Aorta (tissue), 5 donors: ENCODE measurements at places on chromosomes 2 and 18. TPM values are rescaled to one million over a fixed set of nuclear protein-coding genes. Genes with fewer than 3 reads are reported as not detected.
A peak's percentile ranks its signal among the peaks of the same experiment; 100 is the strongest.

The RBBP8 gene
- 15.7 TPM for total RNA-seq

DNA sequence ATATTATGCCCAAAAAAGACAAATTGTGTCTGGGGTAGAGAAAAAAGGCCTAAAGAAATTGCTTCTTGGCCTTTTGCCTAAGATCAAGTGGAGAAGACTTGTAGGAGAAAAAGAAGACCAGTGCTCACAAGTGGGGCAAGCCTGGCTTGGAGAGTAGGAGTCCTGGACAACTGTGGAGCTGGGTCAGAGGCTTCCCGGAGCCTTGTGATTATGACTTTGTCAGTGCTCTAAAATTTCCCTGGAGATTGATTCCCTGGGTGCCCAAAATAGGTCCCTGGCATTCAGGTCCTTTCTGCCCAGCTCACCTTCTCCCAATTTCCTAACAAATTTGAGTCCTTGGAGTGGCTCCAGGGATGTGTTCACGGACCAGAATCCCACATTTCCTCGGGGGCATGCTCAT lies 787 bp upstream of the TRIM54 start:
- no peaks in the 10 kb centered on the region for H3K4me1 ChIP-seq
- H3K36me3 ChIP-seq = no peaks in the 10 kb centered on the region
- no peaks in the 10 kb centered on the region for H3K27me3 ChIP-seq
- H3K27ac ChIP-seq = no peak overlapping the region
- H3K4me3 ChIP-seq = no peak overlapping the region

The REEP1 gene
- 12.3 TPM for total RNA-seq

GRCh38 chr18:77131652-77132368 lies 773 bp downstream of the MBP start:
- H3K27me3 ChIP-seq = no peaks in the 10 kb centered on the region
- H3K27ac ChIP-seq = no peak overlapping the region
- DNase-seq = peak; percentile 89
- peaks cover 2% of the 10 kb centered on the region for H3K4me1 ChIP-seq

DNA sequence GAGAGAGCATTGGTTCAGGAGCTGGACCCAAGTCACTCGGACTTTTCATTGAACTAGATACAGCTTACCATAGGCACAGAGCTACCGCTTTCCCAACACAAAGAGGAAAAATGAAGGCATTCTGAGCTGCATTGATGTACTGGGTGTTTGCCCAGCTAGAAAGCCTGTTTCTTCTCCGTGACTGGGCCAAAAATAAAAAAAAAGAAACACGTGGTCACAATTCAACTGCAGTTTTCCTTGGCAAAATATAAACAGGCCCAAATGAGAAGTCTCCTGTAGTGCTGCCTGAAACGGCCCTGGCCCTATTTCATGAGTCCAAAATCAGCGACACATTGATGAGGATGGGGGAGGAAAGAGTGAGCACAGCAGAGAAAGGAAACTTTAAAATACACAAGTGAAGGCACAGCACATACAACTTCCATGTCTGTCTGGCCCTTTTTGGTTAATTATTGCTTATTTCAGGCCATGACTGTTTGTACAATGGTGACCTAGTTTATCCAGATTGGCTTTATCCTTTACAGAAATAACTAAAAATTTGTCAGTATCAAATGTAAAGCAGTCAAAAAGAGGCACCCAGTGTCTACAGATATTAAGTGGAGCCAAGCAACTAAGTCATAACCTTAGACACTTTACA lies 179.7 kb downstream of the ICOS start:
- H3K36me3 ChIP-seq = no peaks in the 10 kb centered on the region
- H3K4me3 ChIP-seq = no peak overlapping the region
- no peaks in the 10 kb centered on the region for H3K27me3 ChIP-seq
- no peak for DNase-seq
- H3K27ac ChIP-seq = peak overlapping the region; percentile 34

- H3K27ac ChIP-seq = no peak overlapping the region
- peaks cover 4% of the 10 kb centered on the region for H3K4me1 ChIP-seq
- H3K4me3 ChIP-seq = no peak overlapping the region
- H3K36me3 ChIP-seq = no peaks in the 10 kb centered on the region
- H3K27me3 ChIP-seq = no peaks in the 10 kb centered on the region
These were observed 230.5 kb downstream of the ZNF407 start for GRCh38 chr18:74828200-74828599.

DNA sequence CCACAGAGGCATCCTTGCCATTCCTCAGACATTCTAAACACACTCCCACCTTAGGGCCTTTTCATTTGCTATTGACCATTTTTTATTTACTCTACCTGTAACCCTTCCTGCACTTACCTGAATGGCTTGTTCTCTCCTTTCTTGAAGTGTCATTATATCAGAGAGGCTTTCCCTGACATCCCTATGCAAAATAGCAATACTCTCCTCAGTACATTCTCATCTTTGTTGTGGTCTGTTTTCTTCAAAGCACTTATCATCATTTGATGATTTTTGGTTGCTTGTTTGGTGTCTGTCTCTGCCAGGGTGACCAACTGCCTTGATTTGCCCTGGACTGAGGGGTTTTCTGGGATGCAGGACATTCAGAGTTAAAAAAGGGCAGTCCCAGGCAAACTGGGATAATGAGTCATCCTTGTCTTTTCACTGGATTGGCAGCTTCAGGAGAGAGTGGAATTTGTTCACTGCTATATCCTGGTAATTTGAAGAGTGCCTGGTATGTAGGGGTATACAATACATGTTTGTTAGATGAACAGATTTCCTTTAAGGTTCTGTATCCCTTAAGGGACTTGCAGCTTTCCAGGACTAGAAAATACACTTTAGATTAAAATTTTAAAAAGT lies 102.4 kb downstream of the BABAM2 start:
- H3K4me3 ChIP-seq = no peak overlapping the region
- no peaks in the 10 kb centered on the region for H3K4me1 ChIP-seq
- H3K36me3 ChIP-seq = no peaks in the 10 kb centered on the region
- no peak for DNase-seq

DNA sequence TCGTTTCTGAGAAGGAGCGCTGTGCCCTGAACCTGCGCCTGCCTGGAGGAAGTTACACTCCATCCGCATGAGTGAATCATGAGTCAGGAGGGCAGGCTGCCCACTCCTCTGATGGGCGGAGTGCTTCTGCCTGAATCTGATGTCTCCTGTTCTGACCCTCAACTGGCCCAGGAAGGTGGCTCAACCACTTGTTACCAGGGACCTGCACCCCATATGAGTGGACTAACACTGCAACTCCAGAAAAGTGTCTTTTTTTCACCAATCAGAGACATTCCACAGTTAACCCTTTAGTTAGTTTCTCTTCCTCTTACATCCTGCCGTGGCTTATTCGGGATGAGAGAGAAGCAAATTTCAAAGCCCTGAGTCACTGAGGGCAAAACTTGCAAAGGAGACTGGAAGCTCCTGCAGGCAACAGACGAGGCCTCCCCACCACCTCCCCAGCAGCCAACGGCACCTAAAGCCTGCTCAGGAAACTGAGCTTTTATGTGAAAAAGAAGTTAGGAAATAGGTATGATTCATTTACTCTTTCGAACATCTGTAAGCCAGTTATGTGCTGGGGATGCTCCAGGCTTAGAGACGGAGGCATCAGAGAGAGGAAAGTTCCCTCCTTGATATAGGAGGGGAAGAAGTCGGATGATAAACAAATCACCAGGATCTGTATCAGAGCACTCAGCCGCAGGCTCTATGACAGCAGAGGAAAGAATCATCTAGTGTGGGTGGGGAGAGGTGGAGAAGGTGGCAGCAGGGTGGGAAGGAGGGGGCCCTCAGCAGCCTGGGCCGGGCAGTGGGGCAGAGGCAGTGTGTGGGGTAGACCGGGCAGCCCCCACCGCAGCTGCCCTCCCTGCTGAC lies 30.9 kb downstream of the MBP start:
- DNase-seq = peak; percentile 94
- H3K36me3 ChIP-seq = no peaks in the 10 kb centered on the region
- H3K4me3 ChIP-seq = no peak overlapping the region
- no peaks in the 10 kb centered on the region for H3K27me3 ChIP-seq
- H3K27ac ChIP-seq = peak overlapping the region; percentile 87

The GPN1 gene
- 21.9 TPM for total RNA-seq
